ENCODE measurements at places on chromosomes 13 and 19.

DNA sequence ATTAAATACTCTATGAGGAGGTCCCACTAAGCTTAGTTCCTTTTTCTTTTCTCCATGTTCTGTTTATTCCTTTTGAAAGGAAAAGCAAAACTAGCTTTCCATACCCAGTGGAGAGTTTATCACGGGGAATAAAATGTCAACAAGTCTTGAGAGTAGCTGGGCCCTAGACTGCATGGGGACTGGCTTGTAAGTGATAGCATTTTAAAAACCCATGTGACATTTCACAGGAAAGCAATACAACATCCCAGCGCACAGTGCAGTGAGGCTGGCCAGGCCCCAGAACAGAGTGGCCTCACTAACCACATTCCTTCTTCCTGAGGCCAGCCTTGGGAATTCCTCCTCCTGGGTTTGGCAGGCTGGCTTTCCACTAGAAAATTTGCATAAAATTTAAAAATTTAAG is 149.8 kb downstream of the DLEU7 start:
- DNase-seq = no peak

DNA sequence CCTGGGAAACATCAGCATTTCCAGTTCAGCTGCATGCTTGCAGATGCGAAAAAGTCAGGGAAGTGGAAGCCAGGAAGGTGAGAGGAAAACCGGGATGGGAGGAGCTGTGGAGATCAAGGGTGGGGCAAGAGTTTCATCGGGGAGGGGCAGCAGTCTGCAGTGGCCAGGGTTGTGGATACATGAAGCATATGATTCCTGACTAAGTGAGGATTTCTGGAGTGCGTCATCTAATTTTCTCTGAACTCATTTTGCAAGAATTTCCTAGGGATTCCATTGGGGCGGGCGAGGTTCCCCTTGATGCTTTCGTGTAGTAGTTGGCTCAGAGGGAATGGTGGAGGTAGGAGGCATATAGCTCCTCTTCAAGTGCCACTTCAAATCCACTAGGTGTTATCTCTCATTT is 344.1 kb upstream of the TMTC4 start:
- DNase-seq = no peak

GRCh38 chr13:25447396-25447795 is 75.6 kb downstream of the ATP8A2 start:
- DNase-seq = no peak

- no peak for DNase-seq
These were observed 500.5 kb upstream of the SPRY2 start for GRCh38 chr13:80841414-80841813.

- no peak for DNase-seq
These were observed 14.4 kb upstream of the POP4 start for GRCh38 chr19:29591670-29592069.

- no peak for DNase-seq
These were observed at the start of gene GAS6 for GRCh38 chr13:113863524-113864272. Gene GAS6 (minus strand): TSS chr13:113864076. CDS start chr13:113863920, 156 bp downstream.

DNA sequence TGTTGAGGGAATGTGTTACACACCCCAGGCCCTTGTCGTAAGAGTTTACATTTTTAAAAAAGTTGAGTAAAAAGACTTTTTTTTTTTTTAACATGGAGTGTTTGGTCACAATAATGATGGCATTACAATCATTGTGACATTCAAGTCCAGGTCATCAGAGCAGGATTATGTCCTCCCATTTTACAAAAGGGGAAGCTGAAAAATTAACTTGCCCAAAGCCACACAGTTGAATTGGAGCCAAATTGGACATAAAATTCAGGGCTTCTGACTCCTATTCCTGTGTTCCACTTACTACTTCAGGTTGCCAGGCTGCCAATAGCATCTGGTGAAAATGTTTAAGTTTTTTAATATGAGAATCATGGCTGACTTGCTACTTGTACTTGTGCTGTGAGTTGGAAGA is 49.3 kb downstream of the DLEU7 start:
- peak; percentile 85 for DNase-seq

GRCh38 chr13:112615391-112615790 is 27.4 kb upstream of the TUBGCP3 start:
- DNase-seq = no peak

DNA sequence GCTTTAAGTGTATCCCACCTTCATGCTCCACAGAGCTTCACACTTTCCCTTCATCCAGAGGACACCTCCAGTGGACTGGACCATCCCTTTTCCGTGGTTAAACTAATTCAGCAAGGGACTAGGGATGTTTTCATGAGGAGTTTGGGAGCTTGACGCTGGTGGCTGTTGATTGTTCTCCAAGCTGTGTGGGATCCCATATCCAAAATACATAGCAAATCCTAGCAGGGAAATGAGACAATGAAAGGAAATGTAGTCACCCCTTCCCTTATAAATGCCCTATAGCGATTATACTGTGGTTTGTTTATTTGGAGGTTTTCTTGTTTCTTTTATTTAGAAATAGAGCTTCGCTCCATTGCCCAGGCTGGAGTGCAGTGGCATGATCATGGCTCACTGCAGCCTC is 31.6 kb upstream of the DPRX start:
- DNase-seq = no peak

DNA sequence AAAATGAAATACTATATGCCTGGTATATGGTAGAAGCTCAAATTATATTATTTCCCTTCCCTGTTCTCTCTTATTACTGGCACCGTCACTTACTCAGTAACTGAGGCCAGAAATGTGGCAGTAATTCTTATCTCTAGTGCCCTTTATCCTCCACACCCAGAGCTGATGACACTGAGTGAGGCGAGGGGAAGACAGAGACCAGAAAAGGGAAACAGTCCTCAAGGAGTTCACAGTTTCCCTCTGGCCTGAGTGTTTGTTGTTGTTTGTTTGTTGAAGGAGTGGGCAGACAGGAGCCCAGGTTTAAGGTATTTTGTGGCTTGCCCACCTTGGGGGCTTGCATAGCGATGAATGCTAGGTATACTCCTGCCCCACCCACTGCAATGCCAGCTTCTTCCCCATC is 101.5 kb upstream of the FNDC3A start:
- no peak for DNase-seq

- no peak for DNase-seq
These were observed 99.8 kb downstream of the WDFY2 start for GRCh38 chr13:51684076-51684475.

GRCh38 chr13:77691871-77692270 is 5.6 kb upstream of the SLAIN1 start:
- no peak for DNase-seq

DNA sequence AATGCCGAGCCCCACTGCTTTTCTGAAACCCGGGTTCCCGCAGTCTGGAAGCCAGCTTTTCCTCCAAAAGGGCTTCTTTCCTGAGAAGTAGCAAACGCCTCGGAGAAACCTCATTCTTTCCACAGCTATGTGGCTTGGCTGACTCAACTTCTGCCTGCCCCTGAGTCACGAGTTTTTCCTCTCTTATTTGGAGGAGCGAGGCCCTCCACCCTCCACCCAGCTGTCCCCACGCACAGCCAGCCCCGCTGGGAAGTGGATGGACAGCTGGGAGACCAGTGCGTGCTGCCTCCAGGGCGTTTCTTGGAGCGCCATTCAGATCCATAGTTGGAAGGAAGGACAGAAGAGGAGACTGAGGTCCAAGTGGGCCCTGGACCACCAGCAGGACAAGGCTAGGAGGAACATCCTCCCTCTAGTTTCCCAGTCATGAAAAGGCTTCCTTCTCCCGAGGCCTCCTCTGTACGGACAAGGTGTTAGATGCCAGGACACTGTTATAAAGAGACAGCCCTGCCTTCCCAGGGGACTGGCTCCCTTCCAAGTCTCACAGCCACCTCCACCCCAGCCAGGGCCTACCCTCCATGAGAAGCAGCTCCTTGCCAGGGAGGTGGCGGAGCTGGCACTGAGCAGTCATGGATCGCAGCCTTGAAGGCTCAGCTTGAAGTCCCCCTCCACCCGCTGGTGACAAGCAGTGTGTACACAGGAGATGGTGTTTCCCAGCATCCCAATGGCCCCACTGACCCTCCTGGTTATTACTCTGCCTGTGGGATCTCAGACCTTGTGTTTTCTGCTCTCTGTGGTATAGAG is 2.5 kb upstream of the PLEKHF1 start:
- DNase-seq = no peak

All from AML-193 (cell line).